ENCODE measurements at places on chromosomes 1 and 21.

DNA sequence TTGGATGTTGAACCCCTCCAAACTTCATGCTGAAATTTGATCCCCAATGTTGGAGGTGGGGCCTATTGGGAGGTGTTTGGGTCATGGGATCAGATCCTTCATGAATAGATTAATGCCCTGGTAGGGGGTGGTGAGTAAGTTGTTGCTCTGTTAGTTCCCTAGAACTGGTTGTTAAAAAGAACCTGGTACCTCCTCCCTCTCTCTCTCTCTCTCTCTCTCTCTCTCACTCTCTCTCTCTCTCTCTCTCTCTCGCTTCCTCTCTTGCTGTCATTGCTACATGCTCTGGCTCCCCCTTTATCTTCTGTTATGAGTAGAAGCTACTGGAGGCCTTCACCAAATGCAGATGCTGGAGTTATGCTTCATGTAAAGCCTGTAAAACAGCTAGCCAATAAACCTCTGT lies 498.2 kb upstream of the NR5A2 start:
- DNase-seq, result no peak

DNA sequence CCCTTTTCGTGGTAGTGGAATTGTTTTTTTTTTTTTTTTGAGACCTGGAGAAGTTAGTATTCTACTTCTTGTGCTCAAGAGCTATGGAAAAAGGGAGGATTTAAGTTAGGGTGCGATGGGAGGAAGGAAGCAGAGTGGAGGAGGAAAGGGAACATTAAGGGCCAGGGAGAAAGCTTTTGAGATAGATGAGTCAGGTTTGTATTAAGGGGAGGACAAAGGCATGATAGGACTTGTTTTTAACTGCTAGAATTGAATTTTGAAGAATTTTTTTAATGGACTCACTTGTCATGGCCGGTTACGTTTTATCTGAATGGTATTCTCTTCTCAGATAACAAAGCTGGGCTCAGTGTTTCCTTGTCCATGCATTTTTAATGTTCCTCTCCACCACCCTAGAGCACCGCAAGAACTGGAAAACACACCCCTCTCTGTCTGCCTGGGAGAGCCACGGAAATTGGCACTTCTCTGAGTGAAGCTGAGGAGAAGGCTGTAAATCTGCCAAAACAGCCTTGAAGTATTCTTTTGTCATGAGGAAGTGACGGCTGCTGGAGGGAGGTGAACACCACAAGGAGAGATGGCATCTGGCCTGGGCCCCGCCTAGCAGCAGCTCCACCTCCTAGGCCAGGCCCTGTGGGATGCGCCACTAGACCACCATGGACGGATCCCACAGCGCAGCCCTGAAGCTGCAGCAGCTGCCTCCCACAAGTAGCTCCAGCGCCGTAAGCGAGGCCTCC lies 3.5 kb downstream of the NIPAL3 start:
- DNase-seq, result no peak

GRCh38 chr1:64348270-64348960 lies 121.5 kb upstream of the CACHD1 start:
- DNase-seq, result no peak

DNA sequence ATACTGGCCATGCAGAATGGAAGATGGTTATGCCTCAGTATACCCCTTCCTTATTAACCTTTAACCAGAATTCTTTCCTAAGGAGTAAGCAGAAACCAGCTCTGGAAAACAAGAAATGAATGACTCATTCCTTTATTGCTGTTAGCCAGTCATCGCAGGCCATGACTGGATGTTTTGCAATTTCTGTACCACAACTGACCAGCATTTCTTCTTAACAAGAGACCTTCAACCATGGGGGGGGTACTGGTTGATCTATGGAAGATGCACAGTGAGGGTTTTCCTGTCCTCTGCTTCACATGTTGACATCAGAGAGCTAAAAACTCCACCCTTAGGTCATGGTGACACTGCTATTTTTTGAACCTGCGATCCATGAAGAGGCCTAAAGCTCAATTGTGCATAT lies 28.0 kb upstream of the RNF2 start:
- DNase-seq, result peak; percentile 22

GRCh38 chr1:30929135-30929889 lies 20.8 kb upstream of the SDC3 start:
- DNase-seq, result peak; percentile 59

- no peak for DNase-seq
These were observed 7.0 kb downstream of the DCST2 start for GRCh38 chr1:155026588-155026987.

- no peak for DNase-seq
These were observed 18.8 kb downstream of the TMPRSS15 start for GRCh38 chr21:18384771-18385170.

DNA sequence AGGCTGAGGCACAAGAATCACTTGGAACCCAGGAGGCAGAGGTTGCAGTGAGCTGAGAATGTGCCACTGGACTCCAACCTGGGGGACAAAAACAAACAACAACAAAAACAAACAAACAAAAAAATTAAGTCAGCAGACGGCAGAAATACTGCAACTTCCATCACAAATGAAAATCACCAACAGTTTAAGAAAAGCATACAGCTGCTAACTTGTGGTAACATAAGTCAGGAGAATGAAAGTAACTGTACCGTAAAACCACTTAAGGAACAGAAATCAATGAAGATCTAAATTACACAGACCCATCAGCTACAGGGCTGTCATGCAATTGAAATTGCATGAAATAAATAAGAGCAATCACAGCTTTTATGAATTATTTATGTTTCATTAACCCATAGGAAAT lies 25.0 kb downstream of the MCOLN2 start:
- DNase-seq, result no peak

DNA sequence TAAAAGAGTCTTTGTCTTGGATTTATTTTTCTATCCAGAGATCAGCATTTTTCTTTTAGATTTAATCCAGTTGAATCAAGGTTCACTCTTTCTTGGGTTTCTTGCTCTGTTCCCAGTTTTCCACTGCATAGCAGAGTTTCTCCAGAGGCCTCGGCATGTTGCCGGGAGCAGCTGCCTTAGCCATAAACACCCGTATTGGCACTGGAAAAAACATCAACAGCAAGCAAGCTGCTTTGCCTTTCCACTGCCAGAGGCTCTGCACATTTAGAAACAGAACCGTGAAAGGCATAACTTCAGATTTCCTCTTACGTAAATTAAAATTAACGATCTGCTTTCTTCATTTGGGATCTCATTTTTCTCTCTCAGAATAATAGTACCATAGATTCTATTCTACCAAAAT lies 181.8 kb upstream of the L1TD1 start:
- no peak for DNase-seq

- no peak for DNase-seq
These were observed 126.2 kb downstream of the GIPC2 start for GRCh38 chr1:78171736-78172590.

- DNase-seq, result no peak
These were observed 11.7 kb upstream of the B3GALNT2 start for GRCh38 chr1:235515844-235516512.

- no peak for DNase-seq
These were observed 650.8 kb downstream of the PLPP3 start for GRCh38 chr1:55928576-55928975.

DNA sequence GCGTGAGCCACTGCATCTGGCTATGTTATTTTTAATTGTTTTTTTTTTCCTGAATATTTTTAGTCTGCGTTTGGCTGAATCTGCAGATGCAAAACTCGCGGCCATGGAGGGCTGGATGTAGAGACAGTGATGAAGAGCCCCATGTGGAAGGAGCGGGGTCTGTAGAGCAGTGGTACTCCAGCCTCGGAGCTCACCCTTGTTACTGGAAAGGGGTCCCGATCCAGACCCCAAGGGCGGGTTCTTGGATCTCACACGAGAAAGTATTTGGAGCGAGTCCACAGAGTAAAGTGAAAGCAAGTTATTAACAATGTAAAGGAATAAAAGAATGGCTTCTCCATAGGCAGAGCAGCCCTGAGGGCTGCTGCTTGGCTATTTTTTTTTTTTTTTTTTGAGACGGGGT lies 2.7 kb downstream of the TRPM2 start:
- DNase-seq, result no peak

DNA sequence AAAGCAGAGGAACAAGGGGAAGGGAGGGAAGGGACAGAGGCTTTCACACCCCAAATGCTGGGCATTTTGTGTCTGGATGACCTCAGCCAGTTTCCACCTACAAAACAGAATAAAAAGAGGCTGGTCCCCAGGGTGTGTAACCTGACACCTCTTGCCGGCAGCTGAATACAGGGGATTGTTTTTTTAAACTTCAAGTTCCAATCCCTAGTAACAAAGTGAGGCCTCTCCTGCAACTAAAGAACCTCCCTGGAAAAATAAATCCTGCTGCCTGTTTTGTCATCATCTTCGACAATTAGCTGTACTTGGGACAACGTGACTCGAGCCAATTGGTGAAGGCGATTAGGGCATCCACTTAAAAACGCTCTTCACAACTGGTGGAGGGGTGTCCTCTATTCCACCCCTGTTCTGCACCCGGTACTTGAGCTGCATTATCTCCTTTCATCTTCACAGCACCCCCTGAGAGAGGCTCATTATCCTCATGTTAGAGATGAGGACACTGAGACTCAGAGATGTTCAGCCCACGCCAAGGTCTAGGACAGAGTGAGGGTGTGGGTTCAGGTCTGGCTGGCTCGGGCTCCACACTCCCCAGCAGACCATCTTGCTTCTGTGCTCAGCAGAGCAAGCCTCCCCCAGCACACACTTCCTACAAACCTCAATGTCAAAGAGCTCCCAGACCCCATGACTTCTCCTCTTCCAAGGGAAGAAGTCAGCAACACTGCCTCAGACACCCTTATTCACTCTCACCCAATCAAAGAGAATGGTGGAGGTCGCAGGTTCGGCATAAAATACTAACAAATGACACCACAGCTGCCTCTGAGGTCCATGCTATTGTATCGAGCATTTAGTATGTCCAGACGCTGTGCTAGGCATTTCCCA lies 15.2 kb downstream of the ITPKB start:
- DNase-seq, result no peak

GRCh38 chr1:118751166-118751565 lies 237.0 kb downstream of the TBX15 start:
- DNase-seq, result no peak

DNA sequence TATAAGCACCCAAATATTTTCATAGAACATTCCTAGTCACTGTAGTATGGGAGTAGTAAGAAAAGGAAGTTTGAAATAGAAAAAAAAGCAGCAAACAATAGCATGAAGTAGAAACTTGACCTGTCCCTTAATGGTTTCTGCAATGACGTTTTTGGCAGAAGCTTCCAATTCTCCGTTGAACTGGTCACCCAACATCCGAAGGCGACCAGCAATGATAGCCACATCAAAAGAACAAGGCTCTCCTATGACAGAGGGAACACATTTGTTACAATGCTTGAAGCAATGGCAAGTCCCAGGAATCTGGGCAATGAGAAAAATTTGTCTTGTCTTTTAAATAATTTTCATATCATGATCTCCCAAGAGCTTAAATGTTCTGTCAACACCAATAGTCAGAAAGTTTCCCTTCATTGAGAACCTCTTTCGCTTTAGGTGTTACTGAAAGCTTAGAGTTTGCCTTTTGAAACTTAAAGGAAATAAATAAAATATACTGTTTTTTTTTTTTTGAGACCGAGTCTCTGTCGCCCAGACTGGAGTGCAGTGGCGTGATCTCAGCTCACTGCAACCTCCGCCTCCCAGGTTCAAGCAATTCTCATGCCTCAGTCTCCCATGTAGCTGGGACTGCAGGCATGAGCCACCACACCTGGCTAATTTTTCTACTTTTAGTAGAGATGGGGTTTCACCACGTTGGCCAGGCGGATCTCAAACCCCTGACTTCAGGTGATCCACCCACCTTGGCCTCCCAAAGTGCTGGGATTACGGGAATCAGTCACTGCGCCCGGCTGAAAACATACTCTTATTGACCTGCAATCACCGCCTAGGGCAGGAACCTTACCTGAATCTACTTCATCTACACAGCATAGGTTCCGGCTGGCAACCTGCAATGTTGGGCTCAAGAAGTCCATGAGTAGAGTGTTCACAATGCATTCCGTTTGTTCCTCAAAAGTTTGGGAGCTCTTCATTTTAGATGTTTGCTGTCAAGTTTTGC lies 672 bp downstream of the BCL2L15 start:
- no peak for DNase-seq

- DNase-seq, result no peak
These were observed 237.8 kb downstream of the FMN2 start for GRCh38 chr1:240329443-240329842.

DNA sequence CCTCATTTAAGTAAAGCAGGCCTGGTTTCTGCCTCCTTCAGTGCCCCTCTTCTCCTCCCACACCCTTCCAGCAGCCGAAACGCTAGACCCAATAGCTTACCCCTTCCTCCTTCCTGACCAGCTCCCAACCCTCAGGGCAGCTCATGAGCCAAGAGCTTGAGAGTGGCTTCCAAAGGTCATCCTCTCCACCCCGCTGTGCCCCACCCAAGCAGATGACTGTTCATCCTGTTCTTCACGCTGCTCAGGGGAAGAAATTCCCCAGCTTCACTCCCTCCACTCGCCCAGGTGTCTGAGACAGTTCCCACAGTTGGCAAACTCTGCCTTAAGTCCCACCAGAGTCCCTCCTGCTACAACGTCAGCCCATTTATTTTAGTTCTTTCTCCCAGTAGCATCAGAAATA lies 23.4 kb downstream of the ARHGEF19 start:
- no peak for DNase-seq
